ENCODE measurements at places on chromosomes 2 and 18.

GRCh38 chr2:12685956-12686355 lies 30.8 kb upstream of the TRIB2 start:
- DNase-seq = no peak

- DNase-seq = no peak
Observed at GRCh38 chr2:23427976-23428375, 43.0 kb downstream of the KLHL29 start.

- no peak for DNase-seq
Observed at GRCh38 chr2:135212757-135213156, 160.7 kb downstream of the RAB3GAP1 start.

GRCh38 chr2:121561617-121562268 lies 31.1 kb downstream of the RNU4ATAC start:
- no peak for DNase-seq

DNA sequence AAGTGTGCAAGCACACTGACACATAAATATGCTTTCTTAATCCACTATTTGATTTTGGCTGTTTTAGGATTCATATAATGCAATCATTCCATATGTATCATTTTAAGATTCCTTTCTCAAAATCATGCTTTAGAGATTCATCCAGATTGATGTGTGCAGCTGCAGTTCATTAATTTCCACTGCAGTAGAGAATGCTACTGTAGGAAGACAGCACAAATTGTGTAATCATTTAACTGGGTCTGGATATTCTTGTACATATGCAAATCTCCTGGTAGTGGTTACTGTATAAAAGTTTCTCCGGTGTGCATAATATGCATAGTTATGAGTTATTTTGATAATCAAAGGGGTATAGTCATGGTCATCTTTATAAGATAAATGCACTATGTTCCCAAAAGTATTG lies 502.5 kb upstream of the ACVR2A start:
- no peak for DNase-seq

- no peak for DNase-seq
Observed at GRCh38 chr2:169110916-169111315, 41.6 kb downstream of the DHRS9 start.

GRCh38 chr18:39198376-39198775 lies 1632.8 kb upstream of the CELF4 start:
- no peak for DNase-seq

GRCh38 chr2:12347066-12347493 lies 369.7 kb upstream of the TRIB2 start:
- no peak for DNase-seq
